RWPE2 (cell line): ENCODE measurements at places on chromosomes 3 and 15.

GRCh38 chr3:17006132-17006852 lies 121.5 kb downstream of the PLCL2 start:
- no peak for DNase-seq

DNA sequence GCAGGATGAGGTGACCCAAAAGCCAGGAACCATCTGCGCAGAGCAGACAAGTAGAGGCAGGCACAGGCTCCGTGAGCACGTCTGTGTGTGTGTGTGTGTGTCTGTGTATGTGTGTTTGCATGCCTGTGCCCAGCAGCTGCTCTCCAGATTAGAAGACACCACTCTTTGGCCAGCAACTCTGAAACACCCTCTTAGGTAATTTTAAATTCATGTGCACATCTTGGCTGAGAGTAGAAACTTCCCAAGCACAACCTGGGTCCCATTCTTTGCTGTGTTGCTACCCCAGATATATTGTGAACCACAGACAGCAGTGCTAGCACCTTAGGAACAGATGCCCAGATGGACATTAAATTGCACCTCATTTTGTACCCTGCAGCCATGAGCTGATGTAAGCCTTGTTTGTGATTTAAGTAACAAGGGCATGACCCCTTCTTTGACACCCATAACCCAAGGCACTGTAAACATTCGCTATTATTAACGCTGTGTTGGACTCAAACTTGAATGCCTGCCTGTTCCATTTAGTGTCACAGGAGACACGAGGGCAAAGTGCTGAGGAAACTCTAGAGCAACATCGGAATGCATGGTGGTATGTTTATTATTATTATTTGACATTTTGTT lies at the start of gene FILIP1L:
Gene FILIP1L (minus strand): TSS at position 89 of the 618 bp plus-strand sequence.
- DNase-seq = no peak

DNA sequence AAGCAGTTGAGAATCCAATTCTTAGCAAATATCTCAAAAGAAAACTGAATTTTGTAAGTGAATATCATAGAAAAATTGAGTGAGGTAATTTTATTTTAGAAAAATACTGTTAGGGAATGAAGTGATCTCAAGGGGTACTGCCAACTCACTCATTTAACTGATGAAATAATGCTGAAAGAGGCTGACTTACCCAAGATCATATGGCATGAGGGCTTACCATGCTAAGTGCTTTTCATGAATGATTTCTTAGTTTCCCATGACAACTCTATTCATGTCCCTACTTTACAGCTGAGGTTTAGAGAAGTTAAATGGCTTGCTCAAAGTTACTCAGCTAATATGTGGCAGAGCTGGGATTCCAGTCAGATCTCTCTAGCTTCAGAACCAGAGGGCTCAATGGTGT lies 30.6 kb downstream of the CCDC14 start:
- no peak for DNase-seq

DNA sequence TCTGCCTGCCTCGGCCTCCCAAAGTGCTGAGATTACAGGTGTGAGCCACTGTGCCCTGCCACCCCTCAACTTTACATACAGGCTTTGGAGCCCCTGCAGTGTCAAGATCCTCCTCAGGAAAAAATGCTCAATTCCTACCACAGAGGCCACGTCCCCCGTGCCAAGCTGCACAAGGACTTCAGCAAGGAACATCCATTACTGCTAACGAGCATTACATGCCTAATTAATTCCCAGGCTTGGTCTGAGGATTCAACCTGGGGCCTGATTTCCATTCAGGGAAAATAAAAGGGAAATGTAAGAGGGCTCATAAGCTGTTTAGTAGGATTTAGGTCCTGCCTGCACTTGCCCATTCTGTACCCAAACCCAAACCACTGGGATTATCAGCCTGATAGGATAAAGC lies 161.4 kb downstream of the RAB11A start:
- no peak for DNase-seq

DNA sequence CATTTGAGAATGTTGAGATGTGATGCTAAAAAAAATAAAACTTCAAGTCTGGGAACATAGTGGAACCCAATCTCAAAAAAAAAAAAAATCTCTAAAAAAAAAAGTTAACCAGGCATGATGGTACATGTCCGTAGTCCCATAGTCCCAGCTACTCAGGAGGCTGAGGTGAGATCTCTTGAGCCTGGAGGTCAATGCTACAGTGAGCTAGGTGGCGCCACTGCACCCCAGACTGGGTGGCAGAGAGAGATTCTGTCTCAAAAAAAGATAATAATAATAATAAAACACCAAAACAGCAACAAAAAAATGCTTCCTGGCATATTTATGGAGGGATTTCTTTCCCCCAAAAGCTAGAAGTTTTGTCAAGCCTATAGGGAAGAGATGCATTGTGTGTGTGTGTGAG lies 361.6 kb downstream of the ROBO1 start:
- no peak for DNase-seq
